ENCODE measurements at places on chromosomes 4 and X.
A peak's percentile ranks its signal among the peaks of the same experiment; 100 is the strongest.

GRCh38 chr4:168585168-168586091 is 88.6 kb downstream of the PALLD start:
- DNase-seq: peak; percentile 31

DNA sequence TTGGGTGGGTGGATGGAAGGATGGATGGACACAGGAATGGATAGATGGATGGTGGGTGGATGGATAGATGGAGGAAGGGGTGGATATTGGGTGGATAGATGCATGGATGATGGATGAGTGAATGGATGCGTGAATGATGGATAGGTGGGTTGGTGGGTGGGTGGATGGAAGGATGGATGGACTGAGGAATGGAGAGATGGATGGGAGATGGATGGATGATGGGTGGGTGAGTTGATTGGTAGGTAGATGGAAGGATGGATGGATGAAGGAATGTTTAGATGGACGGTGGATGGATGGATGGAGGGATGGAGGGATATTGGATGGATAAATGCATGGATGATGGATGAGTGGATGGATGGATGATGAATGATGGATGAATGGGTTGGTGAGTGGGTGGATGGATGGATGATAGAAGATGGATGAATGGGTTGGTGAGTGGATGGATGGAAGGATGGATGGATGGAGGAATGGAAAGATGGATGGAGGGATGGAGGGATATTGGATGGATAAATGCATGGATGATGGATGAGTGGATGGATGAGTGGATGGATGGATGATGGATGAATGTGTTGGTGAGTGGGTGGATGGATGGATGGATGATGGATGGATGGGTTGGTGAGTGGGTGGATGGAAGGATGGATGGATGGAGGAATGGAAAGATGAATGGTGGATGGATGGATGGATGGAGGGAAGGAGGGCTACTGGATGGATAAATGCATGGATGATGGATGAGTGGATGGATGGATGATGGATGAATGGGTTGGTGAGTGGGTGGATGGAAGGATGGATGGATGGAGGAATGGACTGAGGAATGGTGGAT is 50.4 kb upstream of the GRPEL1 start:
- DNase-seq: no peak

DNA sequence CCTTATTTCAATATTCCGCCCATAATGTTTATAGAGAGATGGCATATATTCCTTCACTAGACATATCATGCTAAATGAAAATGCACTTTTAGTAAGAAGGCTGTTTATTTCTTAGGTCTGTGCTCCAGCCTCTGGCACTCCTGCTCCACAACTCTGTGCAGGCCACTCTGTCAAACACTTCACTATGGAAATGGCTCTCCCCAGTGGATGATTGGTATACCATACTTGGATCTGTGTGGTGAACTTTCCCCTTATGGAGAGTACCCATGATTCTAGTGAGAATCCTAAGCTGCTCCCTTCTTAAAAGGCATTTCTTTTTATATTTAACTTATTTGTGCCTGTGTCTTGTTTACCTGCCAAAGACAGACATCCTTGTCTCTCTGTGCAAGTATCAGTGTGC is 480.1 kb upstream of the GALNT7 start:
- DNase-seq: peak; percentile 7

DNA sequence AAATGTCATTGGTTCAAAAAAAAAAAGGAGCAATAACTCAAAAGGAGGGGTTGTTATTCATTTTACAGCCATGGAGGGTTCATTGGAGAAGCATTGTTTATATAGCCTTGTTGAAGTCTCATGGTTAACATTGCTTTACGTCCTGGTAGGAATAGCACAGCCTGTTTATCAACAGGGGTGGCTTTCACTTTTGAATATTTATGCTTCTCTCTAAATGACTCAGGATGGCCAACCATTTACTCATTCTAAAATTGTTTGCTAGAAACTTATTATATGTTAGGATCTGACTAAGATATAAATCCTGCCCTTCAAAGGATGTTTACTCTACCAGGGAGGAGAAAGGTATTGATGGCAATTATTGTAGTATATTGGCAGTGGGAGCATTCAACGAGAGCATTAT is 534.1 kb upstream of the GALNTL6 start:
- DNase-seq: no peak

DNA sequence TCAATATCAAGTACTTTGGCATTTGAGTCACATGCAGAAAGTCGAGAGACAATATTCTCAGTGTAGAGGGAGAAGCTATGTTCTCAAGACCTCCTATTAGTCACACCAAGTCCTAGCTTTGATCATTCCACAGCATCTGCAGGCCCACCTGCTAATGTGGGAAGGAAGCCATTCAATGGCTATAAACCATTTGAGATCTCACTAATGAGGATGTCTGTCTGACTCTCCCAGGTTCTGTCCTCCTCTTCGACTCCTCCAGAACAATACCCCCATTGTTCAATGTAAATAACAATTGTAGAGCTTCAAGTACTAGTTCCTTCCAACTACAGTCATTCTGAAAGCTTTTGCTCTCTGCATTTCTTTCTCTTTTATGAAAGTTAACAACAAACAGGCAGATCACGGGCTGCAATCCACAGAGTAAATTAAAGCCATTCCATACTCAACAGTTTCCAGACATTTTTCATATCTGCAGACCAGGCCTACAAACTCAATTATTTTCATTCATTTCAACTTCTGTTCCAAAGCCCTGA is 140.2 kb upstream of the EDNRA start:
- DNase-seq: no peak

GRCh38 chrX:68666580-68666979 is 19.1 kb downstream of the STARD8 start:
- no peak for DNase-seq

DNA sequence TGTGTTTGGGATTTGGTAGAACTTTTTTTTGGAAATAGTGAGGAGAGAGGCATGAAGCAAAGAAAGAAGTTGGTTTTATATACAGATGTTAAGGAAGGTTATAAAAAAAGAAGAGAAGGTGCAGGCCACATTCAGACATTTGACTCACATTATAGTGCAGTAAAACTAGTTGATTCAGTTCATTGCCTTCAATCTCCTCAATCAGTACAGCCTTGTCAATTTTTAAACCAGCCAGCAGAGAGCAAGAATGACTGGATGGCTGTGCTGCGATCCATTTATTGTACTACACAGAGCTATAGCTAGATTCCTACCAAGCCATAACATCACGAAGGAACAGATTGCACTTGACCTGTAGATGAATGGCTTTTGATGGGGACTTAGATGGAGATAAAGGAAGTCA is 79.7 kb upstream of the LSM6 start:
- no peak for DNase-seq

DNA sequence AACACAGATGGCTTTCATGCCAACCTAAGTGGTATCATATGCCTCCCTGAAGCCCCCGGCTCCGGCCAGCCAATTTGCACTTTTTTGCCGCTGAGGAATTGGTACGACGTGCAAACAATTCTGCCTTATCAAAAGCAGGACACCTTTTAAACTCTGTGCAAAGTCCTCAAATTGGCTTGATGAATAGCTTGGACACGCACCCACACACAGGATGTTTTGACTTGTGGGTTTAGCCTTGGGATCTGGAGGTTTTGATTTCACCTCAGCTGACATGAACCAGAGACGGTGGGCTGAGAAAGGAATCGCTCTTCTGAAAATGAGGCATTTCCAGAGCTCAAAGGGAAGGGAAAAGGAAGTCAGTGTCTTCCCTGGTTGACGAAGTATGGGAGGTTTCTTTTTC is 110.8 kb upstream of the SHOX start:
- no peak for DNase-seq

DNA sequence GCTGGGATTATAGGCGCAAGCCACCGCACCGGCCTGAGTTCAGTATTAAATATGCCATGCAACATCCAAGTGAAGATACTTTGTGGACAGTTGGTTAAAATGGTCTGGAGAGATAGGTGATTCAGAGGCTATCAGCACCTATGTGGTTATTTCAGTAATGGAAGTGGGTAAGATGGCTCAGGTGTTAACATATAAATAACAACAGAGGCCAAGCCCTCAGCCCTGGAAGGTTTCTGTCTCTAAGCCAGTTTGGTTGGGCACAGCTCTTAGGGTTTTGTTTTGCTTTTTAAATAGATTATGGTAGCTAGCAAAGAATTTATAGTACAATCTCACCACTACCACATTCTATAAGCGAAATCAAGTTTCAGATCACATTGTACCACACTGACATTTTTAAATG is 16.6 kb downstream of the FAM114A1 start:
- no peak for DNase-seq
